ENCODE measurements at places on chromosomes 13 and 19.
A peak's percentile ranks its signal among the peaks of the same experiment; 100 is the strongest.

GRCh38 chr13:99033814-99034213 is 56.0 kb upstream of the DOCK9 start:
- no peak for DNase-seq

DNA sequence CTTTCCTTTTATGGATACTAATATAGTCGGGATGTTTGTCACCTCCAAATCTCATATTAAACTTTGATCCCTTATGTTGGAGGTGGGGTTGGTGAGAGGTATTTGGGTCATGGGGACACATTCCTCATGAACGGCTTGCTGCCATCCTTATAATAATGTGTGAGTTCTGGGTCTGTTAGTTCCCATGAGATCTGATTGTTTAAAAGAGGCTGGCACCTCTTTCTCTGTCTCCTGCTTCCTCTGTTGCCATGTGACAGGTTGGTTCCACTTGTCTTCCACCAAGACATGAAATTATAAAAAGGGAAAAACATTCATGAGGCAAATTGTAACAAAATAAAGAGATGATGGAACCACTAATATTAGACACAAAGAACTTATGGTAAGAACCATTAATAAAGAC is 107.8 kb upstream of the ATXN8OS start:
- DNase-seq: no peak

DNA sequence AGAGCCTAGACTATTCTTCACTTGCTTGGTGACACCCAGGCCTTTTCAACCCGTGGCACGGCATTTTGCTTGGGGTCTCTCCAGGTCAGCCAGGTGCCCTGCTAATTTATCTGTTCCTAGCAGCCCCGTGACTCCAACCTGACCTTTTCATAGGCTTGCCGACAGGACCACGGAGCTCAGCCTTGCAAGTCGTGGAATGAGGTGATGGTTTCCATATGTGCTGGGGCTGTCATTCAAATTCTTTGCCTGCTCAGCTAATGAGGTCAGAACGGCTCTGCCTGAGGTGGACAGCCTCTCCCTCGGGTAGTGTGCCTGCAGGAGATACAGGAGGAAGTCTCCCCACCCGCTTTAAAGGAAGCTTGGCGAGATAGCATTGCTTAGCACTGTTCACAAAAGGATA is 61.0 kb downstream of the SHISA2 start:
- DNase-seq: no peak

- DNase-seq: no peak
Measured at GRCh38 chr19:13370948-13371347, 135.3 kb downstream of the CACNA1A start.

GRCh38 chr19:49301866-49302252 is 23.1 kb downstream of the SLC6A16 start:
- DNase-seq: no peak

GRCh38 chr19:13865571-13866462 is 11.1 kb upstream of the NANOS3 start:
- no peak for DNase-seq

- DNase-seq: no peak
Measured at GRCh38 chr13:105572401-105572800, 963.1 kb downstream of the EFNB2 start.

- DNase-seq: no peak
Measured at GRCh38 chr13:114237415-114238112, 2.9 kb downstream of the CDC16 start.

- no peak for DNase-seq
Measured at GRCh38 chr19:40466219-40466984, 399 bp upstream of the SPTBN4 start.

DNA sequence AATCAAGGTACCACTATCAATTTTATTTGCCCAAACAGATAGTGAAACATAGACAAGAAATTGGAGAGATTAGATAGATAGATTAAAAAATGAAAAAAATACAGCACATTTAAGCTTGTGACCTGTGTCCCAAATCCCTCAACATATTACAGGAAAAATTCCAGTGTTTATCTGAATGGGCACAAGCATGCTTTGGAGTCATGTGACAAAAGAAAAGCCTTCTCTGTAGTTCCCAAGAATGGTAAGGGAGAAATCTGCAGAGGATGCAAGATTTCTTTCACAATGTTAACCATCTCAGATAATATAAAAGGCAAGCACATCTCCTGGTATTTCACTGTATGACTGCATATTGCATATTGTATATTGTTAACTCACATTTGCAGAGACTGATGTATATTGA is 168.0 kb downstream of the PCDH9 start:
- no peak for DNase-seq

DNA sequence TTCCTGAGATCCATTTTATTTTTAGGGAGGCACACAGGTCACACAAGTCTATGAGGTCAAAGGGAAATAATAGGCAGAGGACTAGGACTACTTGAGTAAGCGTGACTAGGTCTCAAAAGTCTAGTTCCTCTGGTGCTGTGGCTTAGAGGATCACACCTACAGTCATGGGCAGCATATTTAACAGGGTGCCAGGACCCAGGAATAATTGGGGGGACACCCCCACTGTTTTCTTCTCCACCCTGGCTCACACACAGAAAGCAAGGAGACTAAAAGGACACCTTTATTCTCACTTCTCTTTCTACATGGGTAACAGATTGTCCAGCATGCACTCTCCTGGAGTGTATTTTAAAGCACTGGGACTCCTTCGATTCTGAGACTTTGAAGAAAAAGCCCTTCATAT is 26.2 kb downstream of the OXGR1 start:
- no peak for DNase-seq

DNA sequence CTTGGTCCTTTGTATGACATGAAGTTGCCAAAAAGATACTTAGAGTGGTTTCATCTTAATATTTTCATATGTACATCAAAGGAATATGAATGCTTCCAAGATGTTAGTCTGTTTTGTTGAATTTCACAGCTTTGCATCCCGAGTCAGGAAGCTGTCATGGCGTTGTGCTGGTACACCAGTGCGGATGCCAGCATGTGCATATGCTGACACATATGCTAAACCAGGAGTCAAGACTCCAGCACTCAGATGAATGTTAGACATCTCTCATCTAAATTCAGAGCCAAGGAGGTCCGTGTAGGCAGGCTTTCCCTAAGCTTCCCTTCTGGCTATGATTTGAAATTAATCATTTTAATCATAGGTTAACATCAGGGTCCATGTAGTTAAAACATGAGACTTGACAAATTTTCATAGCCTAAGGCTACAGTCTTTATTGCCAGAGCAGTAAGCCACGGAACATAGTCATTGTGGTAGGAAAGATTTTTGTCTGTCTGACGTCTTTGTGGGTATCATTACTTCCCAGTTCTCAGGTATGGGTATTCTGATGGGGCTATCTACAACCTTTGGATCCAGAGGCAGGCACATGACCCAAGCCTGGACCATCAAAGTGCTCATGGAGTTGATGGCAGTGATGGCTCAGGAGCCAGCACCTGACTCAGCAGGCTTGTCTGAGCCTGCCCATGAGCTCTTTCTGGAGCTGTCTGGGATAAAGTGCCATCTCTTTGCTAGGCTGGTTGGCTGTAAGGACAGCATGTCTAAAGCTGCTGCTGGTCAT is 246.1 kb downstream of the KCNRG start:
- DNase-seq: no peak

DNA sequence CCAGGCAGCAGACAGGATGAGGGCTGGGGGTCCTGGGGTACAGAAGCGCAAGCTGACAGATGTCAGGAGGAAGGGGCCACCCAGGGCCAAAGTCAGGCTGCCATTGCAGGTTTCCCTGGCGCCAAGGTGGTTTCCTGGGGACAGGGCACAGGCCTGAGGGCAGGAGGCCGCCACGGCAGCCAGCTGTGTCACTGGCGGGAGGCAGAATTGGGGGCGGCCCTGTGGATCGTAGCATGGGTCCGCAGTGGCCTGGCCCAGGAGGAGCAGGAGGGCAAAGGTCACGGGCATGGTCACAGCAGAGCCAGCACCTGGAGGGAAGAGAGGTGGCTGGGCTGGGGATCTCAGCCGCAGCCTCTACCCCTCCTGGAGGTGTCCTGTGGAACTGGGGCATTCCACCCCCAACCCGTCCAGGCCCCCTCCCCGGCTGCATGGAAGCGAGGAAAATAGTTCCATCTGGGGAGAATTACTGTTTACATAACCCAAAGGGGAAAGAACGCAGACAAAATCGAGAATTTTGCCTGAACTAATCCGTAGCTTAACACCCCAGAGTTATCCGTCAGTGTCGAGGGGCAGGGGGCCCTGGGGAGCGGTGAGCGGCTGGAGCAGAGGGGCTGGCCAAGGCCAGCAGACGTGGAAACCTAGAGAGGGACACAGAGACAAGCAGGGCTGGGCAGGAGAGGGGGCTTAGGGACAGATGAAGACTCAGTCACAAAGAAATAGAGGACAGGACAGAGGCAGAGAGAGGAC is 1.9 kb downstream of the NTN5 start:
- no peak for DNase-seq

- DNase-seq: no peak
Measured at GRCh38 chr13:23470790-23471614, 37.5 kb upstream of the SACS start.

GRCh38 chr19:35013820-35014754 is 14.0 kb downstream of the GRAMD1A start:
- no peak for DNase-seq

DNA sequence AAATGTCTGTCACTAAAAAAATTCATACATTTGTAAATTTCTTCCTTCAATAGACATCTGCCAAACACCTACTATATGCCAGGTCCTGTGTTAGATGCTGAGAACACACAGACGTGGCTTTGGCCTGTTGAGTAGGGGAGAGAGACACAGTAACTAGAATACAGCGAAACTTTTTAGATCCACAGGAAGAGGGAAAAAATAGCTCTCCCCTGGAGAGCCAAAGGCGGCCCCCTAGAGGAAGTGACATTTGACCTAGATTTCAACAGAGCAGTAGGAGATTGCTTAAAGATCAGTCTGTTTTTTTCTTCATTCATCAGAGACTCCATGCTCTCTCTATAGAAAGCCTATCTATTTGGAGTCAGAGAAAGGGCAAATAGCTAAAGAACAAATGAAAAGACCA is 11.3 kb downstream of the LCP1 start:
- DNase-seq: no peak

- no peak for DNase-seq
Measured at GRCh38 chr19:47228168-47228936, 2.6 kb downstream of the BBC3 start.

- DNase-seq: no peak
Measured at GRCh38 chr19:38742296-38742695, 2.0 kb downstream of the CAPN12 start.

GRCh38 chr13:71806886-71807285 is 60.1 kb downstream of the DACH1 start:
- no peak for DNase-seq

GRCh38 chr13:37097076-37097475 is 8.4 kb downstream of the CSNK1A1L start:
- DNase-seq: no peak

DNA sequence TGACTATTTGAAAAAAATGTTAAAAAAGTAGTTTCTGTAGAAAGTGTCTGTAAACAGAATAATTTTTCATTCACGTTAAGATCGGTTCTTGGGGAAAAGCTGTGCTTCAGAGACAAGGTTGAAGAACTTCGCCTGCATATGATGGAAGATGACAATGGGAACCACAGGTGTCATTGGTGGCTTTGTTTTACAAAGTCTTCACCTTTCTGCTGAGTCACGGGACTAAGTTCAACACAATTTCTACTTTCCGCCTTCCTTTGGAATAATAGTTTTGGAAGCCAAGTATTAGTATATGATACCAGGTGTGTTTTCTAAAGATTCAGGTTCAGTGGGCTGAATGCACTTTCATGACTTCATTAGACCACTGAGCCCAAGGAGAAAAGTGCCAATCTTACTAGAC is 155.6 kb upstream of the RNF113B start:
- DNase-seq: no peak

- DNase-seq: no peak
Measured at GRCh38 chr13:32852526-32852925, 163.7 kb upstream of the KL start.

- DNase-seq: no peak
Measured at GRCh38 chr13:33322543-33322809, 36.9 kb upstream of the STARD13 start.

- DNase-seq: no peak
Measured at GRCh38 chr13:100211016-100211710, 122.3 kb downstream of the PCCA start.

DNA sequence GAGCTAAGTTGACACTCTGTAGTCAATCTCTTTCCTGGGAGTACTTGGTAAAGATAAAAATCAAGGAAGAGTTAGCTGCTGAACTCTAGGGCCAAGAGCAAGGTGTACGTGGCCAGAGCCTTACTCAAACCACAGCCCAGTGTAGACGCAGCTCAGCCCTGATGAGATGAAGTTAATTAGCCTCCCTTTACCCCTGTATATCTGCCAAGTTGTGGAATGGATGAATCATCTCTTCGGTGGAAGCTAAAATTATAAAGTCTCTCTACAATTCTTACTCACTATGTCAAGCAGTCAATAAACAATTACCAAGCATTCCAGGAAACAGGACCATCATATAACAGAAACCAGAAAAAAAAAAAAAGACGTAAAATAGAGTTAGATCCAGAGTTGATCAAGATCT is 146.9 kb upstream of the UFM1 start:
- DNase-seq: no peak

DNA sequence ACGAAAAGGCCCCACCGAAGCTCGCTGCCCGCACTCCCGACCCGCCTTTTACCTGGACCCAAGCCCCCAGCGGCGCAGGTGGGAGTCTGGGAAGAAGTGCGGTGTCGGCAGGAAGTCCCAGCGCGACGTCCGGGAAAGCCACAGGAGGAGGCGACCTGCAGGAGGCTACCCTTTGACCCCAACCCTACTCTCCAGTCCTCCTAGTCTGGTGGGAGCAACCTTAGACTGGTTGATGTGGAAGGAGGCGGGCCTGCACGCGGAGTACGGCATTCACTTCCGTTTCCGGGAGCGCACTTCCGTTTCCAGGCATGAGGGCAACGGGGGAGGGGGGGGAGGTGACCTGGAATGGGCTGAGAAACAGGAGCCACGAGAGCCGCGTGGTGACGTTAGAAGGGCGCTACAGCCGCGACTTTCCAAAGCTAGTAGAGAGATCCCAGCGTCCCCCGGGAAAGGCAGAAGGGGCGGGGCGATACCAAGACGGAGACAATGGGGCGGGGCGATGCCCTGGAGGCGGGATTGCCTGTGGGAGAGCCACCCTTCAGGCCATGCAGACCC is 28.5 kb downstream of the ZNF266 start:
- peak; percentile 65 for DNase-seq

DNA sequence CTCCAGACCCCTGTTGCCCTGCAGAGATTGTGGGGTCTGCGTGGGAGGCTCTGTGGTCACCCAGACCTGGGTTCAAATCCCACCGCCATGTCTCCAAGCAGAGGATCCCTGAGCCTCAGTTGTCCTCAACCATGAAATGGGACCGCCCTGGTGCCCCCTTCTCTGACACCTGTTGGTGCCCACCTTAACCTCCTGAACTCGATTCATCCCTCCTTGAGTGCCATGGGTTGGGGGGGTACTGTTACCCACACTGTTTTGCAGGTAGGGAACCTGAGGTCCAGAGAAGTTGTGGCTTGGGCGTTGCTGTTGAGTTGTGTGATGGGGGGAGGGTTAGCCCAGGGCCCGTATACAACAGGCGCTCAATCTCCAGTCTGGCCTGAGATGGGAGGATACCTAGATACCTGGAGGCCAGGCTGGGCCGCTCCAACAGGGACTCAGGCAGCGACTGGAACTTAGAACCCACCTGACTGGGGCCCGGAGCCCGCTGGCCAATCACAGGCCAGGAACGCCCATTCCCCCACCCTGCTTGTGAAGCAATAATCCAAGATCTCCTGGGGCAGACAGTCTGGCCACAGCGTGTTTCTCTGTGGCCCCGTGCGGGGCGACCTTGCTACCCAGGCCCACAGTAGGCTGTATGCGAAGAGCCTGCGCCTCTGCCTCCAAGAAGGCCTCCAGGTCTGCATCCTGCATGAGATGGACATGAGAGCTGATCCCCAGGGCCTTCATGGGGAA is 2.8 kb downstream of the ARID3A start:
- no peak for DNase-seq
